ENCODE measurements at places on chromosomes 7 and 10.

GRCh38 chr10:87552248-87552929 is 47.7 kb downstream of the MINPP1 start:
- no peak for DNase-seq

- DNase-seq = peak; percentile 2
These were observed 75.1 kb downstream of the RELN start for GRCh38 chr7:103914147-103914899.

GRCh38 chr7:36602934-36603887 is 121.1 kb downstream of the AOAH start:
- no peak for DNase-seq

DNA sequence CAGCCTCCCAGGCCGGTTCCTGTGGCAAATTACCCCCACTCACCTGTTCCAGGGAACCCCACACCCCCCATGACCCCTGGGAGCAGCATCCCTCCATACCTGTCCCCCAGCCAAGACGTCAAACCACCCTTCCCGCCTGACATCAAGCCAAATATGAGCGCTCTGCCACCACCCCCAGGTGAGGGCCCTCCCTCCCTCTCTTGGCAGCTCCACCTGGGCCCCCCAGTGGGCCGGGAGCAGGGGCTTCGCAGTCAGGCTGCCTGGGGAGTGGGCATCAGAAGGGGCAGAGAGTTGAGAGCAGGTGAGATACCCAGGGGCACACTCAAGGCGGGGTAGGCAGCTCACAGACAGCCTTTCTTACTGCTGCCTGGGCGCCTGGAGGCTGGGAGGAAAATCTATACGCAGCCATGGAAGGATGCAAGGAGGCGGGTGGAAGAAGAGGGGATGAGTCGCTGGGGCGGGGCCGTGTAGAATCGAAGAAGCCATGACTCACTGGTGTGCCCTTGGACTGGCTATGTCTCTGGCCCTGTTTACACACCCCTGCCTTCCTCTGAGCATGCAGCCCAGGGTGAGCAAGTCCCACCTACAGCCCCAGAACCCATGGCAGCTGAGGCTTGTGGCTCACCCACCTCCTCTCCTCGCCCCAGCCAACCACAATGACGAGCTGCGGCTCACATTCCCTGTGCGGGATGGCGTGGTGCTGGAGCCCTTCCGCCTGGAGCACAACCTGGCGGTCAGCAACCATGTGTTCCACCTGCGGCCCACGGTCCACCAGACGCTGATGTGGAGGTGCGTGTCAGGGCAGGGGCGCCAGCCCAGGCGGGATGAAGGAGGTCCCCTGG is 48.6 kb upstream of the PPIF start:
- DNase-seq = peak; percentile 99

- DNase-seq = no peak
These were observed 10.0 kb downstream of the SFTPD start for GRCh38 chr10:79938728-79939406.

DNA sequence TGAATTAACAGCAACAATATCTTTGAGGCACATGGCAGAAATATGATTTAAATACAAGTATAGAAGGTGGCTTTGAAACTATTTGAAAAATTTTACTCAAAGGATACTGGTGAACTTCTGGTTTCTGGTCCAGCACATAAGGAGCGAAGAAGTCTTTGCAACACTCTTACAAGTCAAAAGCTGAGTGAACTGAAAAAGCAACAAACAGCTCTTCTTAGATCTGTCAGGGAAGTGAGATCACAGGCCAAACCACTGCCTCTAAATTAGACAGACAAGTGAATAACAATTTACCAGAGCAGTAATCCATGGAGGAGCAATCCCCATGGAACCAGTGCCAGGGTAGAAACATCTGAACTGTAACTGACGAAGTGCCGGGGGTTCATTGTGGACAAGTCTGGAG is 9.6 kb upstream of the VWC2 start:
- DNase-seq = no peak

GRCh38 chr7:48438206-48438605 is 266.9 kb downstream of the ABCA13 start:
- no peak for DNase-seq

DNA sequence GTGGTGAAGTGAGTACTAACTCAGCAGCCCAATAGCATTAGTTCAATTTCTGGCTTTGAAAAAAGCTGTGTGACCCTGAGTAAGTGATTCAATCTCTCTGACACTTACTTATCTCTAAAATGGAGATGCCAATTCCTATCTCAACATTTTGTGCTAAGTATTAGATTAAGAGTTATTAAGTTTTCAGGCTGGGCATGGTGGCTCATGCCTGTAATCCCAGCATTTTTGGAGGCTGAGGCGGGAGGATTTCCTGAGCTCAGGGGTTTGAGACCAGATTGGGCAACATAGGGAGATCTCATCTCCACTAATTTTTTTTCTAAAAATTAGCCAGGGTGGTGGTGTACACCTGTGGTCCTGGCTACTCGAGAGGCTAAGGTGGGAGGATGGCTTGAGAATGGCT is 109.5 kb downstream of the PRTFDC1 start:
- DNase-seq = no peak

DNA sequence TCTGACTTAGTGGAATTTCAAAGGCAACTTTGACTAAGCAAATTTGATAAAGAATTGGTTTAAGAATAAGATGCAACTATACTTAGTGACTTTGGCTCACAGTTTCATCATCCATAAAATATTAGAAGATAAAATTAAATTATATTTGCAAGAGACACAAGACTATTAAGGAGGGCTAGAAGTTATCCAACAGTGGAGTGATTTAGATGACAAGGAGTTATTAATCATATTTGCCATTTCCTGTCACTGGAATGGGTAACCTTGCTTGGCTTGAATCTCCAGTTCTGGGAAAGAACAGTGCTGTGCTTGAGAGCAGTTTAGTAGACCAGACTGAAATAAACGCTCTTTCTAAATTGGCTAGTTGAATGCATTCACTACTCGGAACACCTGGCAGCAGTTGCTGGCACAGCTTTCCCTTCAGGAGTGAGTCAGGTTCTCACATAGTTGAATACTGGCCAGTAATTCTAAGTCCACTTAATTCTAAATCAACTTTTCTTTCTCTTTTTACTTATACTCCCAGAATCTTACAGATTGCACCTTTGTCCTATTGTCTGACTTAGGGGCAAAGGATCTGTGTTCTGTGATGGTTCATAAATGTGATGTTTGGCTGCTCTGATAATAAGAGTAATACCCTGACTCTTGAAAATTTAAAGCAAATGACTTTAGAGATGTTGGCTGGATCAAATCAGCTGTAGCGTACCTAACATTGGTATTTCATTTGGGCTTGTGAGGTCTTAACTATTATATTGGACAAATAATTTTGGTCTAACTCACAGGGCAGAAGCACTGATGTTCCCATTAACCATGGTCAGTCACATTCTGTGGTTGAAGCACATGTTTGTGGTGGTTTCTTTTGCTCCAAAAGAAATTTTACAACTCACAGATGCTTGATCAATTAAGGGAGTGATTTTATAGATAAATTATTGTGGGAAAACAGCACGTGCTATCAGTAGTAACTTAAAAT is 16.6 kb downstream of the STMP1 start:
- DNase-seq = peak; percentile 48

DNA sequence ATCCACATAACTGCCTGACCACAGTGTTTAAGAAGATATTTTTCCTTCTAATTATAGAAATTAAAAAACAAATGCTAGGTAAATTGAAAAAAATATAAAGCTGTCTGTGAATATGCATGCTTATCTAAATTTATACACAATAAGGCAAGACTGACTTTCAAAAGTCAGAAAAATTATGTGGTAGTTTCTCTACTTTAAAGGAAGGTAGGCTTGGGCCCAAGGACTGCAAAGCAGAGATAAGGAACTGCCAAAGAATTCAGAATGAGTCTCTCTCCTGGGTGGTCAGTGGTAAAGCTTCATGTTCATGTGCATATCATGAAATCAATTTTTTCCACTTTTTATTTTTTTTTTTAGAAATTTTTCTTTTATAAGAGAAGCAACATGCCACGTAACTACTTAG is 998.6 kb downstream of the REEP3 start:
- no peak for DNase-seq

GRCh38 chr10:63228237-63228636 is 95.1 kb downstream of the NRBF2 start:
- DNase-seq = no peak

GRCh38 chr7:26397796-26398426 is 106.2 kb downstream of the SNX10 start:
- no peak for DNase-seq

- DNase-seq = no peak
These were observed 10.4 kb downstream of the NUB1 start for GRCh38 chr7:151351967-151352366.

- no peak for DNase-seq
These were observed 57.3 kb downstream of the COPG2 start for GRCh38 chr7:130611218-130611617.

- DNase-seq = no peak
These were observed 133.2 kb downstream of the CAMK1D start for GRCh38 chr10:12482587-12482986.

DNA sequence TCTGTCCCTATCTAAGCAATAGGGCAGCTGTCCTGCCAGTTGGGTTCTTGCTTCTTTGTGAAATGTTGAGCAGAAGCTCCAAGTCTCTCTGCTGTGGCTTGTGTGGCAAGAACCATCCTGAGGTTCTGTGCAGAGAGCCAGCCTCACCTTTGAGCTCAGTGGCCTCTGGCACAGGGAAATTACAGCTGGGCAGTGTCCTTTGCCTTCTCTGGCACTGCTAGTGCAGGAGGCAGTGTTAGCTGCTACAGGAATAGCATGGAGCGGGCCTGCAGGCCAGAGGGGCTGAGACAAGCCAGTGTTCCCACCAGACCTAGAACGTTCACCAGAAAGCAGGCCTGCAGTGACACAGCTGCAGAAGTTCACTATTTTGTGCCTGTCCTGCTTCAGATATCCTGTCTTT is 1.8 kb downstream of the PRXL2A start:
- DNase-seq = no peak

DNA sequence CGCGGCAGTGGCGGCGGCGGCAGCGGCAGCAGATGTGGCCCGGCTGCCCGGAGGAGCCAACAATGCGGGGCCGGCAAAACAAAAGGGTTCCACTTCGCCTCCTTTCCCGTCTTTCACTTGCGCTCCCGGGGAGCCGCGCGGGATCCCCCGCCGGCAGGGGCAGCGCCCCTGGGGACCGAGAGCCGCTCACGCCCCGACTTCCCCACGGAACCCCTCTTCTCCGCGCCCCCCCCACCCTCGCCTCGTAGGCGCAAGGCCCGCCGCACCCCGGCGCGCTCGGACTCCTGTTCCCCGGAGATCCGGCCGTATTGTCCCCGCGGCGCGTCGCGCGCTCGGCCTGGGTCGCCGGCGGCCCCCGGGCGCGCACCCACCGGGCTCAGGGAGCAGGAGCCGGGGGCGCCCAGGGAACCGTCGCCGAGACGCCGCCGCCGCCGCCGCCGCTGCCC is 854 bp downstream of the CTBP2 start:
- DNase-seq = no peak

DNA sequence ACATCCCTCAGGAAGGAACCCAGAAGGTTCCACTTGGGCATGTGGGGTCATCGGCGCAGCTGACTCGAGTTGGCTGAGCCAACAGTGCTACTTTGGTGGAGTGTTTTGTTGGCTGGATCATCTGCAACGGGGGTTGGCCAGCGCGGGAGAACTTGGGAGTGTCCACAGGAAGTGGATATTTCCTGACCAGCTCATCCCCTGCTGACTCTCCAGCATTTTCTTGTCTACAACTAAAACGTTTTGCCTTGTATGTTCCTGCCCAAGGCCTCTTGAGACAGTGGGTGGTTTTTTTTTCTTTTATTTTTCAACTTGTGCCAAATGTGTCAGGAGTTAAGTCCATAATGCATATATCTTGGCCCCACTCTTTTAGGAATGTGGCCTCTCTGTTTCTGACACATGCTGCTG is 208.6 kb downstream of the ZNF365 start:
- peak; percentile 95 for DNase-seq

- no peak for DNase-seq
These were observed 26.8 kb downstream of the NT5C3A start for GRCh38 chr7:33035776-33036175.

- no peak for DNase-seq
These were observed 142.2 kb downstream of the DOCK4 start for GRCh38 chr7:112063974-112064373.

DNA sequence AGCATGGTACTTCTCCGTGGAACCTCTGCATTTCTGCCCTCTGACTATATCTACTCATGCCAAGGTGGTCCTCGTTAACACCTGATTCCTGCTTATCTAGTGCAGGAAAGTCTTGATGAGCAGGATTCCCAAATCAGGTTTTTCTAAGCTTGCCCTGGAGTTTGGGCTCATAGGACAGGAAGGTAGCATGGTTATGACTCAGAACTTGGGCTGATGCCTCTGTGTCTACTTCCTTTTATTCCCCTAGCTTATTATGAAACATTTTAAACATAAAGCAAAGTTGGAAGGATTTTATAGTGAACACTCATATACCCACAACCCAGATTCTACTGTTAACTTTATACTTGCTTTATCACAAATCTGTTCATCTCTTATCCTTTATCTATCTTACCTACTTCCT is 5.6 kb downstream of the SUFU start:
- DNase-seq = peak; percentile 74

- no peak for DNase-seq
These were observed 360.4 kb downstream of the PARD3 start for GRCh38 chr10:34454590-34455261.

DNA sequence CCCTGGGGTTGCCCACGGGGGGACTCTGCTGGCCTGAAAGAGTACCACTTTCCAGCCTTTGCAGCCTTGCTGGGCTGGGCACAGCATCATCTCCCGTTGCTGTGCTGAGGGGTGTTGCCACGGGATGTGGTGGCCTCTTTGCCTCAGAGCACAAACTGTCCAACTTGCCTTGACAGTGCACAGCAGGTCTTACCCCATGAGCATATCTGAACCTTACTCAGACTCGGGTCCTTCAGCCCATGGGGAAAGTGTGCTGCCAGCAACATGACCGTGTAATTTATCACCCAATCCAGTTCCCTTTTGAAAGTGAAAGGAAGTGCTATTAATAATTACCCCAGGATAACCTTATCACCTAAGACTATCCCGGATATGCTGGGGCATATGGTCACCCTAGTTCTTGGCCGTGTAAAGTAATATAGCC is 46.8 kb downstream of the TBXAS1 start:
- no peak for DNase-seq

DNA sequence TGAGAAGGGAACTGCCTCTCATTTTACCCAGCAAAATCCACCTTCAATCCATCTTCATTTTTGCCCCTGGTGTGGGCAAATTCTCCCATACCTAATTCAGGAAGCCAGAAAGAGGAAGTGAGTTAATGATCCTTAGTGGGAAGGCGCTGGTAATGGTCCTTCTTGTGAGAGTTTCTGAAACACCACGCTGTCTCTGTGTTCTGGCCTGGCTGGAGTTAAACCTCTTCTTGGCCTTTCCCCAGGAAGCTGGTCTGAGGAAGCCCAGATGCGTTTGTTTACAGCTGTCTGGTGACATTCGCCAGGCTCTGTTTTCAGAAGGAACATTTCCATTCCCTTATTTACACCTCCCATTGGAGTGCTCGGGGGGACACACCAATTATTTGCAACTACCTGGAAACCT is 24.3 kb downstream of the HTRA1 start:
- no peak for DNase-seq

GRCh38 chr10:115936926-115937767 is 335.9 kb downstream of the GFRA1 start:
- peak; percentile 61 for DNase-seq

- peak; percentile 46 for DNase-seq
These were observed 34.4 kb downstream of the RCC1L start for GRCh38 chr7:75039166-75039565.

GRCh38 chr7:106598663-106599342 is 62.2 kb downstream of the CCDC71L start:
- DNase-seq = peak; percentile 83

GRCh38 chr7:155298834-155299534 is 1.3 kb downstream of the INSIG1 start:
- peak; percentile 97 for DNase-seq

GRCh38 chr7:91875851-91876250 is 4.7 kb downstream of the MTERF1 start:
- DNase-seq = no peak
